ENCODE measurements at places on chromosomes 11 and 22.
A peak's percentile ranks its signal among the peaks of the same experiment; 100 is the strongest.

GRCh38 chr11:76380159-76380976 lies 564 bp downstream of the THAP12 start:
- peak; percentile 28 for DNase-seq

DNA sequence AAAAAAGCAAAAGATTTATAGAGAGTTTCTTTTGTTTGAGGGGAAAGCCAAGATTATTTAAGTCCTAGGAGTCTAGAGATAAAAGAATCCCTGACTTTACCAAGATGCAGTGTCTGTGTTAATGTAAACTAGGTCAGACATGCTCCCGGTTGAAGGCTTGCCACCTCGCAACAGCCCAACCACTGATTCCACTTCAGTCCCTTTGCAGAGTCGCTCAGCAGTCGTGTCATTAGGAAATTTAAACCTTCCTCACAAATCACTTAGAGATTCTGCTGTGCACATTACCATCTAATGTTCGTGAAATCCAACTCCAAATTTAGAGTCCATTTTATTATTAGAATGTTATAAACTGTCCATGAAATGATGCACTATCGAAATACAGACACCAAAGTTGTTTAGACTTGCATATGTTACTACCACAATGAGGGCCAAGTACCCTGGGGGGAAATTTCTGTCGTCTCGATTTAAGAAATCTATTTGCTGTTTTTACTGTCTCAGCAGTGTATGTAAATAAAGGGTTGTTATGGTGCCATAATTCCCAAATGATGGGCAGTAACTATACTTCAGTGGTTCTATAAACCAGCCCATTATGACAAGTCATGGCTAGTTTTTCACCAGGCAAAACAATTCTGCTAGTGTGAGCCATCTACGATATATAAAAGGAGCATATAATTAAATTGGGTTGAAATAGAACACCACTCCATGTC lies 101.4 kb upstream of the MTNR1B start:
- no peak for DNase-seq

DNA sequence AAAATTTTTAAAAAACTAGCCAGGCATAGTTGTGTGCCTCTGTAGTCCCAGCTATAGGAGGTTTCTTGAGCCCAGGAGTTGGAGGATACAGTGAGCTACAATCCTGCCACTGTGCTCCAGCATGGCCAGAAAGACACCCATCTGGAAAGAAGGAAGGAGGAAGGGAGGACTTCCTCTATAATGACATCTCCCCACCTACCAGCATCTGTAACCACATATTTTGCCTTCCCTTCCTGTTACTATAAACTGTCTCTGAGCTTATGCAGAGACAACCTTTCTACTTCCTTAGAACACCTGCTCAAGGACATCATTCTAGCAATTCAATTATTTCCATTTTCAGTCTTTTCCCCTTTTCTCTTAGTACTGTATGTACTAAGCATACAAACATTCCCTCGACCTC lies 2.2 kb upstream of the NUP160 start:
- DNase-seq: no peak

- no peak for DNase-seq
Observed at GRCh38 chr22:29302402-29302680, 4.1 kb upstream of the GAS2L1 start.

- no peak for DNase-seq
Observed at GRCh38 chr11:111063726-111064517, 181.6 kb upstream of the POU2AF2 start.

DNA sequence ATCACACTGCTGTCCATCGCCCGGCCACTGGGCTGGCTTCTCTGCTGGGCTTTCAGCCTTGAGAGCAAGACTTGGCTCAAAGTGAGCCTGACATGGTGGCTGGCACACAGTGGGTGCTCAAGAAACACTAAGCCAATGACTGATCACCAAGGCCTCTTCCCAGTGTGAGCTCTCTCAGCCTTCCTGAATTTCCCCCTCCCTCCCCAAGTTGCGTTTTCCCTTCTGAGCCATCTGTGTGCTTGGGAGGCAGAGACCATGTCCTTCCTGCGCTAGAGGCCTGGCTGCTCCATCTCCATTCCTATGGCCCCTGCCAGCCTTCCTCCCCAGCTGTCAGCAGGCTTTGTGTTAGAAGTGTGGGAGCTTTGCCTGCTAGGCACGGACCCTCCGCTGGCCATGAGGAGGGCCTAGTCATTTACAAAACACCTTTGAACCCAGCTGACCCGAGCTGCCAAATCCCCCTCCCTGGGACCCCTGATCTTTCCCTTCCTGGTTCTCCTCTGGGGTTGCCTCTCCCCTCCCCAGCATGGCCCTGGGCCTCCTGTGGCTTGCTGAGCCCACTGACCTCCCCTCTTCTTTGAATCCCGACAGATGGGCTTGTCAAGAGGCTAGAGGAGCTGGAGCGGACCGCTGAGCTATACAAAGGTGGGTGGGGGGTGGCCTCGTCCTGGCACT lies 13.2 kb downstream of the PICK1 start:
- no peak for DNase-seq

- DNase-seq: no peak
Observed at GRCh38 chr22:45731041-45731797, 59.6 kb downstream of the ATXN10 start.

GRCh38 chr11:13046637-13047570 lies 37.8 kb downstream of the RASSF10 start:
- no peak for DNase-seq

DNA sequence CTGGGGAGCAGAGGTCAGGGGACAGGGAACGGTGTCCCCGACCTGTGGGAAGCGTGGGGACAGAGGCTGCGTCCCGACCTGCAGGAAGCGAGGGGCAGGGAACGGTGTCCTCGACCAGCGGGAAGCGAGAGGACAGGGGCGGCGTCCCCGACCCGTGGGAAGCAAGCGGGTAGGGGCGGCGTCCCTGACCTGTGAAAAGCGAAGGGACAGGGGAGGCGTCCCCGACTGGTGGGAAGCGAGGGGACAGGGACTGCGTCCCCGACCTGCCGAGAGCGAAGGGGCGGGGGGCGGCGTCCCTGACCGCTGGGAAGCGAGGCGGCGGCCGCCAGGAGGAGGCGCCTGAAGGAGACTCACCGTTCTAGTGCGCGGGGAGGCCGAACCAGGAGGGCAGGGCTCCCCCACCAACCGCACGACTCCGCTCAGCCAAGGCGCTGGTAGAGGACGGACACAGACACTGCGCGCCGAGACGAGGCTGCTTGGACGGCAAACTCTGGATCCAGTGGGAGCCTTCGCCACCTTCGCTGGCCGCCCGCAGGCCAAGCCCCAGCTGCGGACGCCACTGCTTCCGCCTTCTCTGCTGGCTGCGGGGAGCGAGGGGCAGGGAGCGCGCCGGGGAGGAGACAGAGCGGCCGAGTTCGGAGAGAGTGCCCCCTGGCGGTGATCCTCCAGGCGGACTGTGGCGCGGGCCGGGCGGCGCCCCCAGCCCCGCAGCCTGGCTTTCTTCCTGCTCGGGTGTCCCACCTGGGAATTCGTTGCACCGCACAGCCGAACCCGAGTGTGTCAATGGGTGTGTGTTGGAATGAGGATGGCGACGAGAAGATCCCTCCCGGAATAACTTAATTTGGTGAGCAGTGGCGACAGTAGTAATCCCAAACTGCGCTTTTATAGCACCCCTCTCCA lies at the start of gene TRAF6:
Gene TRAF6 (minus strand): TSS at position 579 of the 900 bp plus-strand sequence. CDS start 8,757 bp downstream, outside the sequence.
- peak; percentile 86 for DNase-seq

- DNase-seq: no peak
Observed at GRCh38 chr11:47983464-47984397, 3.4 kb downstream of the PTPRJ start.

- DNase-seq: peak; percentile 29
Observed at GRCh38 chr11:832529-833113, at the start of gene CD151. TSS of gene CD151 (plus strand) at chr11:832952. CDS start at chr11:836070, 3,118 bp downstream.

DNA sequence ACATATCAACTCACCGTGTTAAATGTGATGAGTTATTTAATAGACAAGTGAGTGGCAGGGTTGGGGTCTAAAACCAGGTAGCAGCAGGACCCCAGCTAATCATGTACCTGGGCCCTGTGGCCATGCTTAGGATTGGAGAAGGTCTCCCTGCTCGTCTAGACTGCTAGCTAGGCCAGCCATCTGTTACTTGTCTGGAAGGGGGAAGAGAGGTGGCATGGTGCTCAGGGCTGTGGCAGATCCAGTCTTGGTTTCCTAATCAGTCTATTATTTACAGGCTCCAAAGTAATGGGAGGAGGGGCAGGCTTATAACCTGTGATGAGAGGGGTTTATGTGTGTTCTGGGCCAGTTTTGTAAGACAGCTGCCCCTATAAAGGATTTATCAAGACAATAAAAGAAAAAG lies 105.9 kb downstream of the NTM start:
- no peak for DNase-seq

- DNase-seq: peak; percentile 9
Observed at GRCh38 chr22:31148953-31149627, 8.8 kb upstream of the PLA2G3 start.

- DNase-seq: no peak
Observed at GRCh38 chr11:19546325-19546724, 166.3 kb upstream of the NAV2 start.

DNA sequence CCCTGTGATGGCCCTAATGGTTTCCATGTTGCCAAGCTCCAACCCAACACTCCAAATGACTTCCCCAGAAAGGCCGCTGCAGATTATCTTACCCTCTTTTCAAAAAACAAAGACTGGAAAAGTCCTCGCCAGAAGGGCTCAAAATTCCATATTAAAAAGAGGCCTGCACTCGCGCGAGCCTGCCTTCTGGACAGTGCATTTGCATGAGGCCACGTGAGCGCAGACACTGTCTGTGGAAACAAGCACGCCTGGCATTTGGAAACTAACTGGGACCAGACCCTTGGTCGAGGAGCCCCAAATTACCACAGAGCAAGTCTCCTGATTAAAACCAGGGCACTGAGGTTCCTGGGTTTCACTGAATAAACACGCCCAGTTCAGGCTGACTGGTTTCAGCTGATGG lies 42.9 kb downstream of the ABTB2 start:
- no peak for DNase-seq

- DNase-seq: no peak
Observed at GRCh38 chr11:111514216-111515031, at the start of gene HOATZ. TSS of gene HOATZ (plus strand) at chr11:111514778. CDS start at chr11:111514785, 7 bp downstream.

DNA sequence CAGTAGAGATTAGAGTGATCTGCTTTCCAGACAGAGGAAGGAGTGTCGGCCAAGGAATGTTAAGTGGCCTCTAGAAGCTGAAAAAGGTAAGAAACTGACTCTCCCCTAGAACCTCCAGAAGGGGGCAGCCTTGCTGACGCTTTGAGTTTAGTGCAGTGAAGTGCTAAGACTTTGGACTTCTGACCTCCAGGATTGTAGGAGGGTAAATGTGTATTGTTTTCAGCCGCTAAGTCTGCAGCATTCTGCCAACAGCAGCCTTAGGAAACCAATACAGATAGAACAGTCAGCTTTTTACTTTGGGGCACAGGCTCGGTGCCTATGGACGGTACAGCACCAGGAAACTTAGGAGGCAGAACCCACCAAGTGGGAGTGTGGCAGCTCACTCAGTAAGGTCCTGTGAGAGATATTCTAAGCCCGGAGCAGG lies 3.6 kb upstream of the TBC1D22A start:
- no peak for DNase-seq

GRCh38 chr11:130261571-130261970 lies 53.1 kb downstream of the ZBTB44 start:
- no peak for DNase-seq

DNA sequence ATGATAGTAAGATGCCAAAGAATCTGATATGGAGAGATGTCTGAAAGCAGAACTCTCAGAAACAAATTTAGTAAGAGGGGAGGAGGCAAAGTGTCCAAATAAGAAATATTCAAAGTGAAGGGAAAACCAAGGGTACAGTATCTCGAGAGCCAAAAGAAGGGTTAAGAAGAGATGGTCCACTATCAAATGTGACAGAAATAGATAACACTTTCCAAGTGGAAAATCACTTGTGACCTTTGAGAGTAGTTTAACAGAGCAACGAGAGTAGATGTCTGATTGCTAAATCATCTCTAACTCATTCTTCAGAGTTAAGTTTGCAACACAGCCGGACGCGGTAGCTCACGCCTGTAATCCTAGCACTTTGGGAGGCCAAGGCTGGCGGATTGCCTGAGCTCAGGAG lies 4.3 kb upstream of the BUD13 start:
- DNase-seq: no peak

- DNase-seq: no peak
Observed at GRCh38 chr11:78365381-78365792, 52.2 kb downstream of the GAB2 start.

- no peak for DNase-seq
Observed at GRCh38 chr11:36953976-36954375, 355.9 kb upstream of the RAG2 start.

- DNase-seq: no peak
Observed at GRCh38 chr11:127587511-127587910, 586.9 kb upstream of the KIRREL3 start.

DNA sequence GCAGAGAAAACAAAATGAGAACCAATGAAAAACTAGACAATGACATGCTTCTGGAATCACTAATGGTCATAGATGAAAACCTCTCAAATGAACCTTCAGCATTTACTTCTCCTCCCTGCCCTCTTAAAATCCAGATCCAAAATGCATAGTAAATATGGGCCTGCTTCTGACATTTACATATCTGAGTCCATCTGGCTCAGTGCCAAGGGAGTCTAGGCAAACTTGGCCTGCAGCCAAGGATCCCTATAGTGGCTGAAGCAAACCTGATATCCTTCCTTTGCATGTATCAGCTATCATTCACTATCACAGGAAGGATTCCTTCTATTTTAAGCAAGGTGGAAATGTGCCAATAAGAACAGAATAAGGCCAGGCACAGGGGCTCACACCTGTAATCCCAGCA lies 104.8 kb downstream of the C11orf58 start:
- DNase-seq: no peak

- no peak for DNase-seq
Observed at GRCh38 chr11:28472904-28473303, 364.7 kb downstream of the METTL15 start.

Data from effector CD4-positive, alpha-beta T cell (primary cell).